ENCODE measurements at places on chromosomes 6 and 20. TPM values are rescaled to one million over a fixed set of nuclear protein-coding genes. Genes with fewer than 3 reads are reported as not detected.

Gene MLN
- total RNA-seq: not detected

GRCh38 chr20:20286061-20286460 lies 81.8 kb upstream of the INSM1 start:
- DNase-seq: no peak

GRCh38 chr20:62047666-62048345 lies 17.9 kb downstream of the TAF4 start:
- DNase-seq: no peak

GRCh38 chr6:134495203-134495889 lies 177.4 kb upstream of the SGK1 start:
- DNase-seq: no peak

Gene SYCP2L
- 4.9 TPM for total RNA-seq

Gene ENPP3
- total RNA-seq: 0.15 TPM

DNA sequence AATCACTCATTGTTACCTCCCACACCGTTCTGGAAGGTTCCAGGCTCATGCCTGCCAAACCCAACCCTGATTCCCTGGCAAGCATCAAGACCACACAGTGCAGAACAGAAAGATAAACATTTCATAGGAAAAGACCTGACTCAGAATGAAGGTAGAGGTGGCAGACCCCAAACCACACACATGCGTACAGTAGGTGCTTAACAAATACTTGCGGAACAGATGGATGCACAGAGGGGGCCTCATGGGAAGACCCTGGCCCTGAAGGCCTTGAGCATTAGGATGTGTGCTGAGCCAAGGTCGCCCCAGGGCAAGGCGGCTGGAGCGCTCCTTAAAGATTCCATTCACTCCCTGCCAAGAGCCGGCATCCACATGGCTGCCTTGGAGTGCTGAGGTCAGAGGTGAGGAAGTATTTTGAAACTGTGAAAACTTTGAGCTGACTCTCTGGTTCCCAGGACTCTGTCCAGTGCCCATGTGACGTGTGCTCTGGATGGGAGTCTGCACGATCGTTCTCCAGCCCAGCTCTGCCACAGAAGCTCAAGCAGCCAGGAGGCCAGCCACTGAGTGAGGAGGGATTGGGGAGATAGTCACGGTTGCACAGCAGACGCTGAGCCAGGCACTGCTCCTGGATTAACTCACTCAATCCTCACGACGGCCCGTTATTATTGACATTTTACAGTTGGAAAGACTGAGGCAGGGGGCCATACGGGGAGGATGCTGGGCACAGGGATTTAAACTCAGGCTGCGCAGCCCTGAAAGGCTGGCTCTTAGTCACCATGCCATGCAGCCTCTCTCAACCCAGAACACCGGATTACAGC lies 65.5 kb upstream of the AFDN start:
- no peak for DNase-seq

Gene CHMP4B
- total RNA-seq: 56.9 TPM

DNA sequence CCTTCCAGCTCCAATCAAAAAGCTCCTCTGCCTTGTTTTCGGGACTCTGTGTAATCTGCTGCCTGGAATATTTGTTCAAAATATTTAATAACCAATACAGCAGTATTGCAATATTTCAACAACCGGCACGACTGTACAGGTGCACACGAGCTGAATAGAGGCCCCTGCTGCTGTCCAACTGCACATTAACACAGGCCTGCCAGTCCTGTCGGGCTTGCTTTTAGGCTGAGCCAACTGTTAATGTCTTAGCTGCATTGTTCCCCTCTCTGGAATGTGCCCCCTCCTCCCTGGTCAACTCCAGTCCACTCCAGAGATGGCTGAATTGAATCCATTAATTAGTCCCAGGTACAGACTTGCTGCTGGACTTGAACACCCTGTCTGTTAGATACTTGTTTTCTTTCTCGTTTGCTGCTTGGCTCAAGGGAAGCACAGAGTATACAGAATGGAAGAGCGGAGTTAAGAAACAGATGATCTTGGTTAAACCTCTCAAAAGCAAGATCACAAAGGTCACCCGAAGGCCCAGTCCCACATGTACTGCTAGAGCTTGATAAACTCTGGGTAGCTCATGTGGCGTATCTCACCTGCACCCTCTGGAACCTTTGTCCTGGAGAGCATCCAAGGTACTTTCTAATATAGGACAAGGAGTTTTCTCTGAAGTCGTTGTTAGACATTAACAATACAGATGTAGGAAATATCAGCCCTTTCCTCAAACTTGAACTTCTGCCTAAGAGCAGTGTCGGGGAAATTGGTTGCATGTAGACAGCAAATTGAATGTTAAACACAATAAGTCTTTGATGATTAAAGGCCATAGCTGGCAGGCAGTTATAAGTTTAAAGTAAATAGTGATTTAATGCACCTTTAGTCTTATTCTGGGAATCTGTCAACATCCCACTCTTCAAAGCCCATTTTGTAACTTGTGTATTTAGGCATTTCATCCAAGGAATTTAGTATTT lies 31.9 kb downstream of the SHLD1 start:
- no peak for DNase-seq

GRCh38 chr20:38612751-38613515 lies 11.3 kb downstream of the ARHGAP40 start:
- no peak for DNase-seq

- DNase-seq: no peak
Measured at GRCh38 chr20:50690650-50691572, at the start of gene RIPOR3. Gene RIPOR3, minus strand, starts transcription at chr20:50691542. Its CDS starts 414 bp downstream, at chr20:50691128.

DNA sequence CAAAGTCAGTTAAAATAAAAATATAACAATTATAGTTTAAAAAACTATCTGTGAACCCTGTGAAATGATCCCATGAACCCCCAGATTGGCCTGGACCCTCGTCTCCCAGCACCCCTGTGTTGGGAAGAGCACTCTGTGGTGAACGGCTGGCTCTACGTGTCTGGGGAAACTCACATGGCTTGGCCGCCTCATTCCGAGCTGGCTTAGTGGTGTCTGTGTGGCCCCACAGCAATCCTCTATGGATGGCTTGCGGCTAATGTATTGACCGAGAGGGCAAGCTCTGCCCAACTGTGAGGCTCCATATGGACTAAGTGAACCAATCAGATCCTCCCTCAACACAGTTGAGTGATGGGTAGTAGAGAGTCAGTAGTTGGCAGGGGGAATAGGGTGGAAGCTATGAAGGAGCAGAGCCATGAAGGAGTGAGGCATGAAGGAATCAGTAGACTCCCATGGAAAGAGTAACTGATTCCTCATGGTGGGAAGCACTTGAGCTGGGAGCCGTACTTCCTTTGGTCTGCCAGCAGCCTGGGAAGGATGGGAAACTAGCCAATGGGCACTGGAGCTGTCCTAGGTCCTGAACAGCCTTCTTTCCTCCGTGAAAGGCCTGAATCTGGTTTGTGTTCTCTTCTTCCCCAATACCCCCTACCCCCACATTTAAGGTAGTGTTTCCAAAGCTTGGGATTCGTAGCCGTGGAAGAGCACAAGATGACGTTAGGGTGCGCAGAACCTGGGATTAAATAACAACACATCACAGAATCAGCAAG lies 21.6 kb upstream of the ZNF831 start:
- no peak for DNase-seq

DNA sequence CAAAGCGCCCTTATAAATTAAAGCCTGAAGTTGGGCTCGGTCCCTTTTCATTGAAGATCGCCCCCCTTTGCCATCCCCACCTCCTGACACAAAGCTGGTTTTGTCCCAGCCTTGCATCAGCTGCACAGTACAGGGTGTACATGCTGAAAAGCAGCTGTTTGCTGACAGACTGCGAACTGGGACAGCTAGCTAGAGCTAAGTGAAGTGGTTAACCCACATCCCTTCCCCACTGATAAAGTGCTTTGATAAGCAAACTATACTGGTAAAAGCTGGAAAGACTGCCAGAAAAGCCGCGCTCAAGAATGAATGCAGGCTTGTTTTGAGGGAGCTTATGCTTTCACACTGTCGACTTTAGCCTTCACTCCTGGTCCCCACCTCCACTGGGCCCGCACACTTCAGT lies 207.3 kb downstream of the GMDS start:
- no peak for DNase-seq

Gene PI16
- 0.59 TPM for total RNA-seq

DNA sequence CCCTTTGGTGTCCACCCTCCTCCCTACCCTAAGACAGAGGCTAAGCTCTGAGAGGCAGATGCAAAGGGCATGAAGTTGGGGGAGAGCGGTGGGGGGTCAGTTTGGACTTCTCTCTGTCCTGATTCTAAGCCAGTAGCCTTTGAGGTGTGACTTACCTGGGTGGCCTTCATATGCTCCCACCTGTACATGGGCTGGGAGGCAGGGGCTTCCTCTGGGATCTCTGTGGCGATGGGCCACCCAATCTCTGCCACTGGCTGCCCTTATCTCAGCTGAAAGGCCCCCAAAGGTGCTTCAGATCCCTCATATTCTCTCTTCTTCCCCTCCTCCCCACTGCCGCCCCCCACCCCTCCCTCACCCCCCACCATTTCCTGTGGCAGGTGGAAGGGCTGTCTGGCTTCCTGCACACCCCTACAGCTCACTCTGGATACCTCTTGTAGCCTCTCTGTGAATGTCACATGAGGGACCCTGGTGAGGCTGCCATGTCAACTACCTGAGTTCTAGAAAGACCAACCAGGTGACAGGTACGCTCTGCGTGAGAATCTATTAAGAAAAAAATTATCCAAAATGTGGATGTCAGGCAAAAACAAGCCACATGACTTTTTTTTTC lies 34.0 kb downstream of the PNLDC1 start:
- DNase-seq: no peak

Measured in HCT116 (cell line).